ENCODE measurements at places on chromosomes 5 and 9.

DNA sequence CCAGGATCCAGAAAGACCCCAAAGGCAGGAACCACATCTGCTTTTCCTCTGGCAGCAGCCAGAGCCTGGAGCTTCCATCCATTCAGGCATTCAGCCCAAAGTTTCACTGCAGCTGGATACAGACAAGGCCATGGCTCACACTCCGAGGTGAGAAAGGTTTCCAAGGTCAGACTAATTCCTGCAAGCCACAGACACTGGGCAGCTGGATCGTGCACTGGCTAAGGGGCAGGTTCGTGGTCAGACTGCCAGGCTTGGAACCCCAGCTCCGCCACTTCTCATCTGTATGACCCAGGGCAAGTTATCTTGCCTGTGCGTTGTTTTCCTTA lies 36.9 kb downstream of the SPOCK1 start:
- no peak for DNase-seq

DNA sequence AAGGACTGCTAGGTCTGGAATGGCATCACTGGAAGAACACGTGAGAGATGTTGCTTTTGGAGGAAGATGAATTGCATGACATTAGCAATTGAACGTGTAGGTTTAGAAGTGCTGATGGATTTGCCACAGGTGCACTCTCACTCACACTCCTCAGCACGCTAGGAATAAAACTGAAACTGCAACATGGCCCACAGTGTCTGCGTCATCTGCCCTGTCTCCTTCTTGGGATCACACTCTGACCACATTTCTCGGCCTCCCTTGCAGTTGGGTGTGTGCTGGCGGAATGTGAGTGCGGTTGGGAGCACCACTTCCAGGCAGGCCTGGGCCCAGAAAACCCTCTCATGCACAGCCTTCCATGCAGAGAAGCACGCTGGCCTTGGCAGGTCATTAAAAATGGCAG lies 152.8 kb upstream of the LHFPL2 start:
- no peak for DNase-seq

DNA sequence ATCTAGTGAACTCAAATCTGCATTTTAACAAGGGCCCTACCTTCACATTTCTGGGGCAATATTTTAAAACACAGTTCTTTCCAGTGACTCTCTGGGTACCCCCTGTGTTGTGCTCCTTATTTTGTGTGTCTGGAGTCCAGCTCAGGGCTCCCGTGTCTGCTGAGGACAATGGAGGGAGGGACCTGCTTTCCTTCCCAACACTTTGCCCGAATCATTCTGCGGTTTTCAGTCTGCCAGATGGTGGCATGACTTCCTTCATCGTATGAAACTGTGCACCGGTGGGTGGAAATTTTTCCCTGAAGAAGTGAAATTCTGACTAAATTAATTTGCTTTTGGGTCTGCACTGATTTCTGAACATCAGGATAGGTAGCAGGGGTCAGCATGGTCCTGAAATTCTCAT lies 153.6 kb upstream of the CD180 start:
- no peak for DNase-seq

DNA sequence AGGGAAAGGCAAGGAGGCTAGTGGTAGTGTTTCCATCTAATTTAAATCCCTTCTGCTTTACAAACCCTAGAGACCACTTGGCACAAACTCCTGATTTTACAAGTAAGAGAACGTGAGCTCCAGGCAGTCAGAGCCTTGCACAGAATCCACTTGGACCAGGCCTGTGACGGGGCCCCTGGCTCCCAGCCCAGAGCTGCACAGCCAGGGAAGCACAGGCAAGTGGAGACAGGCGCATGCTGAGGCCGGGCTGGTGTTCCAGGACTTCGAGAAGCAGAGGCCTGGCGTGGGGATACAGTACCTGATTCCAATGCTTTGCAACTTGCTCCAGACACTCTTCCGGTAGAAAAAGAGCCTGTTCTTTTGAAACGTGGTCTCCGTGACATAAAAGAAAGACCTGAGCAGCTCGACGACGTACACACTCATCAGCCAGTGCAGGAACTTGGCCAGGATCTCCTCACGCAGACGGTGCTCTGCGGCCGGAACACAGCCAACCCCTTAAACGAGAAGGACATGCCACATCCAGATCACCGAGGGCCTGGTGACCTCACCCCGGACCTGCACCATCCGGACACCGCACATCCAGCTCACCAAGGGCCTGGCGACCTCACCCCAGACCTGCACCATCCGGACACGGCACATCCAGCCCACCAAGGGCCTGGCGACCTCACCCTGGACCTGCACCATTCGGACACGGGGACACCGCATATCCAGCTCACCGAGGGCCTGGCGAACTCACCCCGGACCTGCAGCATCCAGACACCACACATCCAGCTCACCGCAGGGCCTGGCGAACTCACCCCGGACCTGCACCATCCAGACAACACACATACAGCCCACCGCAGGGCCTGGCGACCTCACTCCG lies 12.5 kb downstream of the TERT start:
- DNase-seq = no peak

DNA sequence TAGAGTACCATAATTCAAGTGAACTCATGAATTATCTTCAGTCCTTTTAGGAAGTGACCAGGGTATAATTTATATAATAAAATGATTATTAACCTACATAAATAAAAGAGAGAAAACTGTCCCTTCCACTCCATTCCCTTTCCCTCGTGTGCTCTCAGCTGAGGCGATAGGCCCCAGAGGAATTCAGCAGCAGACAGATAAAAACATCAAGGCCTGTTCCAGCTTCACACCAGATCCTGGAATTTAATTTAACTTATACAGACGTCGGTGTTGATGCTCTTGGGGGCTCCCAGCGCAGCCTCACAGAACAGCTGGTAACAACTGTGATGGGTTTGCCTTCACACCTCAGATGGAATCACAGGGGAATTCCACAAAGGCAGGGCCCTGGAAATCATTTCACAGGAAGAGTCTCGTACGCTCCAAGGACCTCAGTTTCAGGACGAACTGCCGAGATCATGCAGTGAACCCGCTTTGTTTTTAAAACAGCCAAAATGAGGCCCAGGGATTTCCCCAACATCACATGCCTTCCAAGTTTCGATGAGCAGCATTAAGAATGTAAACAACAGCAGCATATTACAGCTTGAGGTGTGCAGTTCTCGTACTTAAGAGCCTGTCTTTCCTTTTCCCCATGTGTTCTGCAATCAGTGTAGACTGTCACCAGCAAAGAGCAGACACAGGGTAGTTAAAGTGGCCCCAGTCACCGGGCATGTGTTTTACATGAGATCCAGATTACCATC lies 73.6 kb upstream of the ALDH1B1 start:
- no peak for DNase-seq

GRCh38 chr5:65059681-65060598 lies 291.2 kb downstream of the CWC27 start:
- DNase-seq = no peak

- DNase-seq = no peak
These were observed 22.4 kb downstream of the ENC1 start for GRCh38 chr5:74618106-74618505.

DNA sequence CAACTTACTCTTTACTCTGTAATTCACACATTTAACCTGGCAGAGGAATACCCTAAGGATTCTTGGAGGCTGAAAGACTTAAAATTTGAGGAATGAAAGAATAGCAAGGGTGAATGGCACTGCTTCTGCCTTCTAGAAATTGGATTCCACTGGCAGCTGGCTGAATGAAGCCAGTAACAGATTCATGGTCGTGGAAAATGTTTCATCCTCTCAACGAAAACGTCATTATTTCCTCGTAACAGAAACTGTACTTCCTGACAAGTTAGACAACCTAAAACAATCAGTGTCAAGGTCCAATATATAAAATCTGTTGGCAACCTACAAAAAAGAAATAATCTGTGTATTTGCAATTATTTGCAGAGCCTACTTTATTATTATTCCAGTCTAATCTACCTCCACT lies 39.7 kb downstream of the BNC2 start:
- DNase-seq = no peak

DNA sequence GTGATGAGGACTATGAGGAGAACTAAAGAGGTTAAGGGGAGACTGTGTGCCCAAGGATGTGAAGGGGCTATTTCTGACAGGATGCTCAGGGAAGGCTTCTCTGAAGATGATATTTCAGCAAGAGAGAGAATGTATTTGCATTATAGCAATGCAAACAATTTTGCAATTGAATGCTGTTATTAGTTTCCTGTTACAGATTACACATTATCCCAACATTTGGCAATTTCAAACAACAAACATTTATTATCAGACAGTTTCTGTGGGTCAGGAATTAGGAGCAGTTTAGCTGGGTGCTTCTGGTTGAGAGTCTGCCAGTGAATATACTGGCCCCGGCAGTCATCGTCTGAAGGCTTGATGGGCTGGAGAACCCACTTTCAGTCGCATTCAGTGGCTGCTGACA lies 228.0 kb downstream of the MARCHF11 start:
- DNase-seq = no peak
